ENCODE measurements at places on chromosomes 16 and 17.

- DNase-seq, result no peak
These were observed 8.4 kb downstream of the TSPOAP1 start for GRCh38 chr17:58320163-58320558.

DNA sequence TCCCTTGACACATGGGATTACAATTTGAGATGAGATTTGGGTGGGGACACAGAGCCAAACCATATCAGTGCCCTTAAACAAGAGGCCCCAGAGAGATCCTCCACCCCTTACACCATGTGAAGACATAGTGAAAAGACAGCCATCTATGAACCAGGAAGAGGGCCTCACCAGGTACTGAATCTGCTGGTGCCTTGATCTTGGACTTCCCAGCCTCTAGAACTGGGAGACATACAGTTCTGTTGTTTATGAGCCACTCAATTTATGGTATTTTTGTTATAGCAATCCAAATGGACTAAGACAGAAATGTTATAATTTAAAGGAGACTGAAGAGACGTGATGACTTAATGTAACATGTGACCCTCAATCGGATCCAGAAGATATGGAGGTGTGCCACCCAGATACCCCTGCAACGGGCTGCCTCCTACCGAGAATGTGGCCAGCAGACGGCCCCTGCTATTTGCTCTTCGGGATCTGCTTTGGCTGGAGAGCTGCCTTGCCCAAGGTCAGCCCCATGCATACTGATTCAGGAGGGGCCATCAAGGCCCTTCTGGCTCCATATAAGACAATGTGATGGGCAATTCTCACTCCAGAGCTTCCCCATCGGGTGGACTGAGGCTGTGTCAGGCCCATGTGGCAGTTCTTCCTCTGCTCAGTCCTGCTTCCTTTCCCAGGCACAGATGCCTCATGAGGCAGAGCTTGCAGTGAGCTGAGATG is 80.6 kb downstream of the NETO2 start:
- DNase-seq, result no peak

DNA sequence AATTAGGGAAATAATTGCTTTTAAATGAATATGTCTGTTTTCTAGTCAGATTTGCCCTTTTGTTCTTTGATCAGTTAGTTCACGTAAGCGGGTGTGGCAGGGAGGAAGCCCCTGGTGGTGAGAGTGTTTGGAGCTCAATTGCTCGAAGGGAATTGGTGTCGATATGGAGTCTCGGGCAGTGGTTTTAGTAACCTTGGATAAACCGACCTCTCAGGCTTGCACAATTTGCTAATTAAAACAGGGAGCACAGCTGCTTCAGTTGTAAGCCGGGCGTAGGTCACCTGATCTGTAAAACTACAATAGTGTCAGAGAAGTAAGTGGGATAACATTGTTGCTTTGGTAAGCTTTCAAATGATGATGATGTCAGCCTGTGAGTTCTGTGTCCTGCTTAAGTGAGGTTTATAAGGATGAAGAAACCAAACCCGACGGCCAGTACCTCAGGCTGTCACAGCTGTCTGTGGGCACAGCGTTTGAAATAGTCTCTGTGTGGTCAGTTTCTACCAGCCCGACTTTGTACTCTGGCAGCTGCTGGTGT is 2.9 kb downstream of the ZNF750 start:
- DNase-seq, result no peak

DNA sequence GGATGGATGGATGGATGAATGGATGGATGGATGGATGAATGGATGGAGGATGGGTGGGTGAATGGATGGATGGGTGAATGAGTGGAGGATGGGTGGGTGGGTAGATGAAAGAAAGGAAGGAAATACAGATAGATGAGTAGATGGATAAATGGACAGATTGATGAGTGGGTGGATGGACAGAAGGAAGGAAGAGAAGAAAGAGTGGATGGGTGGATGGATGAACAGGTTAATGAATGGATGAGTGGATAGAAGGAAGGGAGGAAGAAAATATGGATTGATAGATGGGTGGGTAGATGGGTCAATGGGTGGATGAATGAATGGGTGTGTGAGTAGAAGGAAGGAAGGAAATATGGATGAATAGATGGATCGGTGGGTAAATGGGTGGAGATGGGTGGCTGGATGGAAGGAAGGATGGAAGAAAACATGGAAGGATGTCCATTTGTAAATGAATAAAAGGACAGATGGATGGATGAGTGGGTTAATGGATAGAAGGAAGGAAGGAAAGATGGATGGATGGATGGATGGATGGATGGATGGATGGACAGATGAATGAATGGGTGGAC is 97.3 kb upstream of the TNRC6C start:
- no peak for DNase-seq

GRCh38 chr17:40791787-40792436 is 7.8 kb downstream of the KRT28 start:
- DNase-seq, result no peak

- DNase-seq, result no peak
These were observed 15.8 kb downstream of the TEKT1 start for GRCh38 chr17:6815775-6816174.

GRCh38 chr17:67995570-67996263 is 552 bp downstream of the C17orf58 start:
- peak; percentile 43 for DNase-seq

- no peak for DNase-seq
These were observed 25.2 kb downstream of the DEF8 start for GRCh38 chr16:89973654-89974335.

DNA sequence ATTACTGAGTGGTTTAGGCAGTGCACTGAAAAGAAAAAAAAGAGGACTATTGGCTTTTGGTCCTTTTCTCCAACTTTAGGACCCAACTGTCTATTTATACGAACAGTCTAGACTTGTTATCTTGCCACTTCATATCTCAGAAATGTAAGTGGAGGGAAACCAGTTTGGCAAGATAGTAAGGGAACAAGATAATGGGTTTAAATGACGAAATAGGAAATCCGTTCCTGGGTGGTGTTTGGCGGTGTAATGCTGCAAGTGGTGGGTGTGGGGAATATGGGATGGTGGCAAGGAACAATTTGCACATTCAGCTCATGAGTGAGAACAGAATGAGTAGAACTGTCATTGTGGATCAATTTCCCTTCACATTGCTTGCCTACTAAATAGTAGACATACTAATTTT is 44.7 kb downstream of the GRB7 start:
- DNase-seq, result no peak

DNA sequence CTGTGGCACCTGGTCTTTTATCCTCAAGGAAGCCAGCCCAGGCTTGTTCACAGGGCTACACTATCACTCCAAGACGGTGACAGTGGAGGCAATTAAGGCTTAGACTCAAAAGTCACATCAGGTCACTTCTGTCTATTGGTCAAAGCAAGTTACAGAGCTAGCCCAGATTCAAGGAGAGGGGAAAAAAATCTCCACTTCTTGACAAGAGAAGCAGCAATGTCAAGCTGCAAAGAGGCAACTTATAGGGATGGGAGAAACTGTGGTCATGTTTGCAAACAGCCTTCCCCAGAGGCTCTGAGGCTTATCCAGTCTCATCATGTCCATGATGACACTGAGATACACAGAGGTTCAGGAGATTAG is 31.6 kb downstream of the SERPINF1 start:
- no peak for DNase-seq

DNA sequence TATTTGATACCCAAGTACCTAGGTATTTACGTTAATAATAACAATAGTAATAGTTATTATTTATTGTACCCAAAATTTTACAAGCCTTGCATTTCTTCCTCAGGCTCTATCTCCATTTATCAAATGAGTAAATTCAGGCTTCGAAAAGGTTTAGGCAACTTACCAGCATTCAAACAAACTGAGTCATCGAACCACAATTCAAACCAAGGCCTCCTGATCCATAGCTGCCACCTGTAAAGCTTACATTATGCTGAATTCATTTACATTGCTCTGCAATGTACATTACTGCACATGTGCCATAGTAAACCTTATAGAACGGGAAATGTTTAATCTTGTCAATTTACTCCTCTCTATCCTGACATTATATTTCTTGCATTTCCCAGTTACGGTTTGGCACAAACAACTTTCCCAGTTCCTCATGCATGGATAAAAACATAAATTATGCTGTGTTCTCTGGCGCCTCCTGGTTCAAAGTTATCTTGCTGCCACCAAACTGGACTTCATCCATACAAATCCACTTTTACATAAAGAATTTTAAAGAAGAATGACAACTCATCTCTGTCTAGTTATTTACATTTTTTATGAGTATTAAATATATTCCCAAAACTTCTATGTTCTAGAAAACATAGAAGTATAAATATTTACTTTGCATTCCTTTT is 360.6 kb upstream of the SOX9 start:
- DNase-seq, result no peak

GRCh38 chr16:89958068-89958467 is 9.5 kb downstream of the DEF8 start:
- peak; percentile 32 for DNase-seq

DNA sequence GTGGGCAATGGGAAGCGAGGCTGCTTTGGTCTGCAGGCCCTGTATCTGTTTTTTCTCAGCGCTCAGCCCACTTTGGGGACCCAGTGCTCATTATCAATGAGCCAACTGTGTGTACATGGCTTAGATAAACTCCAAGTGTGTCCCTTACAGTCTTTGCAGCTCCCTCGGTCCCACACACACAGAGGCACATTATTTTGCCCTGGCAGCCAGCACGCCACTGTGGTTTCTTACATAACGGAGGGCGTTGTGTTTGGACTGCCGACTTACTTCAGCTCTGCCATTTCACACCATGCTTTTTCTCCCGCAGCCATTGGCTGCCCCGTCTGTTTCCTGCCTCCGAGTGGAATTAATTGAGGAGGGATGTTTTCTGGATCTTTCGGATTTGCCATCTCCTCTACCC is 56.5 kb upstream of the CLEC18A start:
- DNase-seq, result no peak

DNA sequence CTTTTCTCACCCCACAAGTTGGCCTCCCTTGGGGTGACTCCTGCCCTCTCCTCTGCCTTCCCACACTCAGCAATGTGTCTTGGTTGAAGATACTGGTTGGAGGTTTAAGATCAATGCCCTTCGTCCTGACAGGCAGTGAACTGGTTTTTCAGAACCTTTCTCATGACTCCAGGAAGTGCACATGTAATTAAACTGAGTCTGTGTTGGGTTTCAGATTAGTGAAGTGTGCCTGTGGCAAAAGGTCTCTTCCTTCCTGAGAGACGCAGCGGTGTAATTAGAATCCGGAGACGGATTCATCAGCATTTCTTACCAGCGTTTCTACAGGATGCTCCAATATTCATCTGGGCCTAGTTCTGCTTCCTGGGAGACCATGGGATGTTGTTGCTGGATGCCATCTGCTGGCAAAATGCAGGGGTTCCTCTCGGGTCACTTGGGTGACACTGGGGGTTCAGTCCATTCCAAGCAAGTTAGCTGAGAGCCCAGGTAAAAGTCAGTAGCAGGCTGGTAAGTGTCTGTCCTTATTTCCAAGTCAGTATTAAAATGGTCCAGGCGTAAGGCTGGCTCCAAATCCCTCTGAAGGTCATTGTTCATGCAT is 233.3 kb downstream of the XYLT1 start:
- no peak for DNase-seq

DNA sequence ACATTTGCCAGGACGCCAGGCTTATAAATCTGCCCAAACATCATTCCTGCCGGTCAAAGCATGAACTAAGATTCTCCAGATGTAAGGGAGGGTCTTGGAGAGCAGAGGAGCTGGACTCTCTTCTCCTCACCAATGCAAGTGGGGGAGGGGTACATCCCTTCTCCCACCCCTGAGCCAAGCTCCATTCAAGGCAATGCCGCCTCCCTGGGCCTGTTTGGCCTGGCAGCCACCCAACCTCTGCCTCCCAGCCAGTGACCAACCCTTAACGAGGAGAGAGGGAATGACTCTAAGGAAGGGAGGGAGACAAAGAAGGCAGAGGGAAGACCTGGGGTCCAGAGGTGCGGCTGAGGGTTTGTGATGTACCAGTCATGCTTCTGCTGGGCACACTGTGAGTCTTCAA is 13.8 kb downstream of the C17orf50 start:
- DNase-seq, result peak; percentile 93

GRCh38 chr16:85863384-85863774 is 35.6 kb upstream of the IRF8 start:
- DNase-seq, result no peak

- no peak for DNase-seq
These were observed 8.8 kb downstream of the TENT4B start for GRCh38 chr16:50161950-50162349.

- DNase-seq, result no peak
These were observed 110.2 kb downstream of the HS3ST3A1 start for GRCh38 chr17:13491491-13491890.

DNA sequence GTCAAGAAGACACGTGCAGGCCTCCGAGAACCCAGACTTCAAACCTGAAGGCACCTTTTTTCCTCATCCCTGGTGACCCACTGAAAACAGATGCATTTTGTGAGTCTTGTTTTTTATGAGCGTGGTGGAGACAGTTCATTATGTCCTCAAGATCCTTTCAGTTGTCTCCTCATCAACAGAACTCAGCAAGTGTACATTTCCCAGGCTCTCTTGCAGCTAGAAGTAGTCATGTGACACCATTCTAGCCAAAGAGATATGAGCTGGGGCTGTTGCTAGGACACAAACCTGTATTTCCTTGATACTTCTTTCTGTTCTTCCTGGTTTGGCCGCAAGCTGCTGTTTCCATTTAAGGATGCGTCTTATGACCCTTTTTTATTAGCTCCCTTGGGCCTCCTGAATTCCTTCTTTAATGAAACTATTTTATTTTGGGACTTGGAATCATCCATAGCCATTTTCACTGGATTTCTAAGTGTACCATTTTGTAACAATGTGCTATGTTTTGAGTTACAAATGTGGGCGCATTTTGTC is 135.7 kb upstream of the FOXF1 start:
- DNase-seq, result no peak

GRCh38 chr16:568401-569258 is 1.1 kb upstream of the PIGQ start:
- no peak for DNase-seq

DNA sequence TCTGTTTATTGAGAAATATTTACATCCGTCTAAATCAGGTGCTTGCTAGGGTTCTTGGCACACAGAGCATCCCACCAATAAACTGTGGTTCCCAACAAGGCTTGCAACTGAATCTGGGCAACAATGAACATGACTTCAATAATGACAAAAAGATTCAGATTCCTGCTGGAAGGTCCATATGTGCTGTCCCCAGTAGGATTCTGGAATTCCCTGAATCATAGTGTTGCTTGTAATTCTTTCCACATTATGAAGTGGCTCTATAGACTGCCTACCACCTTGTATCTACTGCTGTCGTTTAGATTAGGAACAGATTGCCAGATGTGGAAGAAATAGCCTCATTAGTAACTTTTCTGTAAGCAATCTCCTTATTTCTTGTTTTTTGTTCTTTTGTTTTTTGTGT is 265.9 kb downstream of the WWOX start:
- no peak for DNase-seq

All from tibial artery (tissue), 4 donors.